H54 (cell line): ENCODE measurements at places on chromosomes 13 and 19.

DNA sequence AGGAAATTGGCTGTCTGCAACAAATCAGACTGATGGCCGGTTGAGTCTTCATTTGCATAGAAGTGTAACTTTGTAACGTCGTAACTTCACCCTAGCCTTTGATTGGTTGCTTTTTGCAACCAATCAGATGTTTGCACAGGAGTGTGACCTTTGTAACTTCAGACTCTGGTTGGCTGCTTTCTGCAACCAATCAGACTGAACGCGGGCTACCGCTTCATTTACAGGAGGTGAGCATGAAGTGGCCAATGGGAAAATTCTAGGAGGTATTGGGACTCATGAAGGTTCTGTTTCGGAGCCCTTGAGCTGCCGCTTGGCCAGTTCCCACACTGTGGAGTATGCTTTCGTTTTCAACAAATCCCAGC, 441 bp upstream of the ZNF559 start:
- DNase-seq, result peak; percentile 38

GRCh38 chr13:114119196-114119595, 13.2 kb downstream of the RASA3 start:
- DNase-seq, result peak; percentile 93

DNA sequence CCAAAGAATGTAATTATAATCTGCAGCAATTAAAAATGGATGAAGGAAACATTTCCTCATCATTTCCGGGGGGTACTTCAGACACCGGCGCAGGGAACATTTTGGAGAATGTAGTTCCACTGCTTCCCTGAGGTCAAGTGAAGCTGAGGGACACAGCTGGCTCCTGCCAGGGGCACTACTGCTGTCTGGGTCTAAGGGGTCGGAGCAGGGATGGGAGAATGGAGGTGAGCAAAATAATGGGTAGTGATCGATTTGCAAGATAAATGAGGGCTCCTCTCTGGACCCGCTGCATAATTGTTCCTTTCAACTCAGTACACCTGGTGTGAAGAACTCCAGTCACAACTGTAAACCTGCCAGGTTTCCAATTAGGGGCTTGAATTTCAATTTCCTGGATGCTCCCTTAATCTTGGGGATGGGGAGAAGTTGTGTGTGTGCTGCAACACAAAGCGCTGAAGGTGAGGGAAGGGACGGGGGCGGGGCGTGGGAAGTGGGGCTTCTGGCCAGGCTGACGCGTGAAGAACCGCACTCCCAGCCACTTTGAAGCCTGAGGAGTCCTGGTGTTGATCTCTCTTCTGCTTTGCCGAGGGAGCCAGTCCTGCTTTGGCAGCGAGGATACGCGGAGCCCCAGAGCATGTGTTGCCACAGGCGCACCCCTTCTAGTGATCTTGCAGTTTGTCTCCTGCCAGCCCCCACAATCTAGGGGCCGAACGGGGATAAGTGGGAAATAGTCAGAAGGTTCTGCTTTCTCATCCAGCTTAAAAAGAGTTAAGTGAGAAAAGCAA, 57.9 kb upstream of the PCDH8 start:
- DNase-seq, result no peak

DNA sequence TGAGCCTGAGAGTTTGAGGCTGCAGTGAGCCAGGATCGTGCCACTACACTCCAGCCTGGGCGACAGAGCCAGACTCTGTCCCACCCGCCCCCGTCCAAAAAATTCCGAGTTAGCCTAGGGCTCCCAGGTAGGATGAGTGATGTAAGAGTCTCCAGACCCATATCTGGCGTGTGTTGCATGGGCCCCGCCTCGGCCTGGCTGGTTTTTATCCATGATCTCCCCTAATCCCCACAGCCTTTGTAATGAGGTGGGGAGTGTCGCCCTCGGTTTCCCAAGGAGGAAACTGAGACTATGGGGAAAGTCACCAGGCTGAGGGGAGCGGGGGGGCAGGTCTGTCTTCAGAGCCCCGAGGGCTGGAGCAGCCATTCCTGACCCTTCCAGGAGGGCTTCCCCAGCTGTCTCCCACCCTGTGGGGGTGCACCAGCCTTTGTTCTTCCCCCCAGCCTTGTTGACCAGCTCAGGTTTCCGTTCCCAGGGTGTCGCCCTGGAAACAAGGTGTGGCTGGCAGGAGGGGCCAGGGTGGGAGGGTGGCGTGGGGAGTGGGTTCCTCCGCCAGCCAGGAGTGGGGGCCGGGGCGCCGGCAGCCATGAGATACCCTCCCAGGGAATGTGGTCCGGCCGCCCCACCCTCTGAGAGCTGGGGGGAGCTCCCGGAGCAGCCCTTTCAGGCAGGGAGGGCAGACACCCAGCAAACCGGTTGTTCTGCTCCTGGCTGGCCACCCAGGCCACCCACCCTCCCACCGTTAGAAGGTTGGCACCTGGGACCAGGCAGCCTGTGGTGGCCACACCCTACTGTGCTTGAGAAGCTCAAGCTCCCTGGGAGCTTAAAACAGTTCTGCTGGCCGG, 11.5 kb downstream of the MYH14 start:
- no peak for DNase-seq

GRCh38 chr19:57192993-57193392, 1.7 kb downstream of the ZNF264 start:
- no peak for DNase-seq

DNA sequence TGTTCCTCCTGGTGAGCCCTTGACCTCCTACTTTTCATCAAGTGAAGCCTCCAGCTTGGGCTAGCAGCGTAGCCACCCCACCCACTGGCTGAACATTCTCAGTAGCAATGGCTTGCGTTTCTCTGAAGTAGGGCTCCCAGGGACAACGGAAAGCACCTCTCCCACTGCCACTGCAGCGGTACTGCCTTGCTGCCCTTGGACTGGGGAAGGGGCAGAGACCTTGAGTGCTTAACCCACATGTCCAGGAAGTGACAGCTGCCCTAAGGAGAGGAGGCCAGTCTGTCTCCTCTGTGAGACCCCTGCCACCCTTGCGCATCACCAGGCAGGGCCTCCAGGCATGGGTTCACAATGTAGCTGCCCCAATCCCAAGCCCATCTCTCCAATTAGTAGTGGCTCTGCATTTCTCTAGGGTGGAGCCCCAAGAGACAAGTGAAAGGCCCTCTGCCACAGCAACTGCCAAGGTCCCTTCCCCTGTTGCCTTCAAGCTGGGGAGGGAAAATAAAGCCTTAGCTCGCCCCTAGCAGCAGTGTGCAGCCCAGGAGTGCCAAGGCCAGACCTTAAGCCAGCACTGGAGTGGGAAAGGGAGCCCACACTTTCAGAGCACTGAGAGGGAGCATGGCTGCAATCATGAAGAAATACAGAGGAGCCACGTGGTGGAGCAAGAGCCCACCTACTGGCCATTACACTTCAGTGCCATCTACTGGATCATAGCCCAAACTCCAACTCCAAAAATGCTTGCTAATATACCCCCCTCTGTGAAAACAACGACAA, 175.9 kb upstream of the TRPC4 start:
- DNase-seq, result no peak

DNA sequence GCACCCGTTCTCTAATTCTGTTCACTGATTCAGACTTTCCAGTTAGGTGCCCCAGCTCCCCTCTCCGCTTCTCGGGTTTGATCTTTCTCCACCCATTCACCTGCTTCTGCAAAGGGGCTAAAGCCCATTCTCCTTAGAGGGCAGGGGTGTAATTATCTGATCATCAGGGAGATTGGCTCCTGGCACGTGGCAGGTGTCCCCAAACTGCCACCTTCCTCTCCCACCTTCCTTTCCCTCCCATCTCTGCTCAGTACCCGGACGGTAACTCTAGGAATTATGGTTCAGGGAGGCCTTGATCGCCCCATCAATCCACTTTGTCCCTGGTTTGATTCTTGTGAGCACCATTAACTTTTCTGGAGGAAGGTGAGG, 212 bp downstream of the FFAR1 start:
- no peak for DNase-seq

DNA sequence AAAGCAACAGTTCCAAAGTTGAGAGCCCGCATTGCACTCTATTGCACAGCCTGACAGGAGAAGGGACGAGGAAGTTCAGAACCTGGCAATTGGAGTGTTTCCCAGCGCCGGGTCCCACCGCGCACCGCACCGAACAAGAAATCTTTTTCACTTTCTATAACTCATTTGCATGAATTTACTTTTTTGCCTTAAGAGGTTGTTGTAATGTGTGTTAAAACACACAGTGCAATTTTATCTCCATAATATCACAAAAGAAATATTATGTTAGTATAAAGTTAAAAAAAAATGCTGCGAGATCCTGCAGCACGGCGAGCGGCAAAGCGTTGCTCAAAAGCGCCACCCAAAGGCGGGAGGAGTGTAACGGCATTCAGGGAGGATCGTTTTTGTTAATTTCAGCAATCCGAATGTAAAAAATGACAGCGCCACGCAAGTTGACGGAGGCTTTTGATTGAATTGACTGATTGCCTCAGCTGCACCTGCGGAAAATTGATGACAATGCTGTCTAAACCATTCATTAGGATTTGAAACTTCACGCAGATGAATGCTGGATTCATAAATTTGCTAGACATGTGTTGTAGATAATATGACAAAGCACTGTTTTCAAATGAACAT, 303.6 kb upstream of the ZNF507 start:
- peak; percentile 21 for DNase-seq

DNA sequence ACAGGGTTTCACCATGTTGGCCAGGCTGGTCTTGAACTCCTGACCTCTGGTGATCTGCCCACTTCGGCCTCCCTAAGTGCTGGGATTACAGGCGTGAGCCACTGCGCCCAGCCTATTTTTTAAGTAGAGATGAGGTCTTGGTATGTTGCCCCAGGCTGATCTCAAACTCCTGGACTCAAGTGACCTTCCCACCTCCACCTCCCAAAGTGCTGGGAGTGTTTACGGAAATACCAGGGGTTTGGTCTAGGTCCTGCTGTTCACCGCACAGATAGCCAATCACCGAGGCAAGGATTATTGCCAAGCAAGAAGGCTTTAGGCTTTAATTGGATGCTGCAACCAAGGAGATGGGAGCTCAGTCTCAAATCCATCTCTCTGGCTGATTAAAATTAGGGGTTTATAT, 11.6 kb downstream of the CLEC4G start:
- DNase-seq, result no peak

DNA sequence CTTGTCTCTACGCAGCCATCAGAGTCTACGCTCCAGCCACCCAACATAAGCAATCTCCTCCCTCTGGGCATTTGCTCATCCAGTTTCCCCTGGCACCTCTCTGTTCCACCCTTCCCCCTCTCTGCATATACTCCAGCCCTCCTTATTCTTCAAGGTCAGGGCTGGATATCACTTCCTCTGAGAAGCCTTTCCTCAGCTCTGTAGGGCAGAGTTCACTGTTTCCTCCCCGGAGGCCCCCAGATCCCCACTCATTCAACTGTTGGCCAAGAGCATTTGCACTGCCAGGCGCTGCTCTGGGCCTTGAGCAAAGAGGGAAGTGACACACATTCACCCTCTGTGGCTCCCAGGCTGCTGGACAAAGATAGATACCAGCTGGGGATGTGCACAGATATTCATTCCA, 3.3 kb downstream of the FCGRT start:
- DNase-seq, result no peak

- no peak for DNase-seq
Observed at GRCh38 chr19:10001899-10002298, 8.4 kb downstream of the COL5A3 start.

DNA sequence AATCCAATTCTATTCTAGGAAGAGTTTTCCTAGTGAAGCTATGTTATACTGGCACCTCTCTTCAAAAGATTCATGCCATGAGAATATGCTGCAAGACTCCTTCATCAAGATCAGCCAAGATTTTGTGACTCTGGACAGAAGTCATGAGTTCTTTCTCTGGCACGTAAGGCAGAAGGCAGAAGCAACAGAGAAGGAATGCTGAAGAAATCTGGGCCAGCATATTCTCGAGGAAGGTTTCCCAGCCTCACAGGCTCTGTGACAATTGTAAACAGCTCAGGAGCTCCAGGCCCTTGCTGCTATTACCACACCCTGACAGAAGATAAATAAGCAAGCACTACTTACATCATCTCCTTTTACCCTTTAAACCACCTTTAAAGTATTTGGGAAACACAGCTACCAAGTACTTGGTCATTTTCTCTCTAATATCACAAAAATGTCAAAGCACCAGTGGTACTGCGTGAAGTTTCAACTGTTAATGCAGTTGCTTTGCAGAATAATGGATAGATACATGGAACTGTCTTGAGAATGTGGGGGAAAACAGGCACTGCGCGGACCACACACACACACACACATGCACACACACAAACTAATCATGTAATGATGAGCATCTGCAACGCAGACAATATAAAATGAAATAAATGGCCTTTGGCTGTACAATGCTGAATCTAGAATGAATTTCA, 55.4 kb downstream of the INTS6 start:
- DNase-seq, result no peak

- DNase-seq, result no peak
Observed at GRCh38 chr13:42334329-42334706, 62.4 kb downstream of the AKAP11 start.

DNA sequence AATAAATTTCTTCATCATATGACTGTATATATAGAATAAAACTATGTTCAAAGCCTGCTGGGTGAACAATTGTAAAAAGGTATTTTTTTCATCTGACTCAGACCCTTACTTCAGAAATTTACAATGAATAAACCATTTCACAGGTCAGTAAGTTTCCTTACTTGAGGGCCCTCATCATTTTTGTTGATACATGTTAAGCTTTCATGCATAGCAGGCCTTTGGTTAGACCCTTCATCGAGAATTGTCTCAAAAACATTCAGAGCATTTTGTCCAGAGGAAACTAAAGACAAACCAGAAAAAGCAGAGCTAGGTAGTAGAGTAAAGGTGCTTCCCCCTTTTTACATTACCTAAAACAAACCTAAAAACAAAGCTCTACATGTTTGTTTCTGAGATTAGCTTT, 46.2 kb downstream of the FNDC3A start:
- DNase-seq, result no peak

GRCh38 chr13:113836768-113837559, 26.9 kb downstream of the GAS6 start:
- peak; percentile 71 for DNase-seq

- DNase-seq, result no peak
Observed at GRCh38 chr19:54449701-54450069, 686 bp downstream of the LENG8 start.

GRCh38 chr13:47519626-47520025, 481.4 kb downstream of the SUCLA2 start:
- DNase-seq, result no peak

- DNase-seq, result no peak
Observed at GRCh38 chr13:49454388-49455006, 10.4 kb downstream of the SETDB2 start.

- no peak for DNase-seq
Observed at GRCh38 chr13:95643571-95643935, 953 bp downstream of the DZIP1 start.

GRCh38 chr19:47614021-47614295, 5.0 kb downstream of the BICRA start:
- DNase-seq, result no peak

- DNase-seq, result no peak
Observed at GRCh38 chr19:31352782-31353651, 3.8 kb upstream of the TSHZ3 start.

GRCh38 chr13:109955598-109955997, 169.2 kb upstream of the IRS2 start:
- DNase-seq, result no peak
